ENCODE measurements at places on chromosomes 4 and X. TPM values are rescaled to one million over a fixed set of nuclear protein-coding genes. Genes with fewer than 3 reads are reported as not detected.
A peak's percentile ranks its signal among the peaks of the same experiment; 100 is the strongest.

GRCh38 chr4:121950680-121951520 is 960 bp downstream of the TRPC3 start:
- DNase-seq, result peak; percentile 35

DNA sequence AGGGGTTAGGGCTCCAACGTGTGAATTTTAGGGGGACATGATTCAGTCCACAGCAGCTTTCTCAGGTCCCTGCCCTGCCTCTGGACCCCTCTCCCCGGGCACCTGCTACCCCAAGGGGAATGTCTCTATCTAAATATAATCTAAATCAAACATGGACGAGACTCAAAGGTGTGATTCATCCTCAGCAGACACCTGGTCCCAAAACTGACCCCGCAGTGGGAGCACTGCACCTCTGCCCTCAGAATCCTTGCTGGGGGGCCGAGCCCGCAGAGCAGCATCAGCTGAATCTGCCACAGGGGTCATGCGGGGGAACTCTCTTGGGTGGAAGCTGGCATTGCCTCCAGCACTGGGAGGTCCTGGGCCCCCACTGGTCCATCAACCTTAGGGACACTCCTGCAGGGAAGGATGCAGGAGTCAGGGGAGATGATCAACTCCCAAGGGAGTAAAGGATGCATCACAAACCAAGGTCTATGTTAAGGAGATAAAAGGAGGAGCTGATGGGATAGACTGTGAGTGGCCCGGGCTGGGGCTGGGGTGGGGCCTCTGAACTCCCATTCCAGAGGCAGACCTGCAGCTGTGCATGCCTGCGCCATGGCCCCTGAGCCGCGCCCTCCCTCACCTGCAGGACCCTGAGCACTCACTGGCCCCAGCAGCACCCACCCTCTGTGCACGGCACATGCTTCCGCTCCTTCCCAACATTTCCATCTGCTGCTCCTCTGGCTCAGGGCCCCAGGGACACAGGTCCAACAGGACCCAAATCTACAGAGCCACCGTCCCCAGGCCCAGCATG is 54.0 kb downstream of the ADRA2C start:
- DNase-seq, result no peak

GRCh38 chrX:56564164-56564885 is 898 bp downstream of the UBQLN2 start:
- DNase-seq, result peak; percentile 27

GRCh38 chr4:16496501-16496900 is 270.2 kb upstream of the TAPT1 start:
- DNase-seq, result no peak

- no peak for DNase-seq
These were observed 674.3 kb upstream of the INTU start for GRCh38 chr4:126958482-126958881.

GRCh38 chrX:147848543-147849443 is 62.9 kb upstream of the FMR1 start:
- DNase-seq, result no peak

GRCh38 chr4:150297861-150298474 is 219.7 kb downstream of the DCLK2 start:
- no peak for DNase-seq

GRCh38 chr4:81550388-81550859 is 78.7 kb upstream of the RASGEF1B start:
- DNase-seq, result peak; percentile 31

DNA sequence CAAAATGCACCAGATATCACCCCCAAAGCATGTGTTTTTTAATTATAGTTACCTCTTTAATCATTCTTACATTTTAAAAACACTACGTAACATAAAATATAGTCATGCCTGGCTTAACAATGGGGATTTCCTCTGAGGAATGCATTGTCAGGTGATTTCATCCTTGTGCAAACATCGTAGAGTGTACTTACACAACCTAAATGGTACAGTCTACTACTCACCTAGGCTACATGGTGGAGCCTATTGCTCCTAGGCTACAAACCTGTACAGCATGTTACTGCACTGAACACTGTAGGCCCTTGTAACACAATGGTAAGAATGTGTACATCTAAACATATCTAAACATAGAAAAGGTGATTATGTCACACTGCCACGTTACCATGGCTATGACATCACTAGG is 208.6 kb downstream of the SPOCK3 start:
- no peak for DNase-seq

GRCh38 chrX:3699821-3700381 is 13.5 kb downstream of the PRKX start:
- no peak for DNase-seq

- no peak for DNase-seq
These were observed 4.9 kb upstream of the WDFY3 start for GRCh38 chr4:84971319-84971932.

- no peak for DNase-seq
These were observed 8.0 kb downstream of the PPARGC1A start for GRCh38 chr4:23881674-23882337.

- DNase-seq, result peak; percentile 37
These were observed 401 bp downstream of the SOWAHD start for GRCh38 chrX:119758731-119759247.

- DNase-seq, result no peak
These were observed 706.3 kb upstream of the TENM3 start for GRCh38 chr4:181536811-181537434.

- no peak for DNase-seq
These were observed 4.0 kb downstream of the MRFAP1L1 start for GRCh38 chr4:6705646-6706045.

GRCh38 chr4:67446811-67447210 is 98.5 kb downstream of the CENPC start:
- DNase-seq, result no peak

GRCh38 chr4:2812612-2813354 is 19.9 kb downstream of the SH3BP2 start:
- DNase-seq, result peak; percentile 58

GRCh38 chr4:73761856-73762255 is 21.5 kb downstream of the CXCL8 start:
- no peak for DNase-seq

- no peak for DNase-seq
These were observed 72.4 kb downstream of the COQ2 start for GRCh38 chr4:83212041-83212851.

DNA sequence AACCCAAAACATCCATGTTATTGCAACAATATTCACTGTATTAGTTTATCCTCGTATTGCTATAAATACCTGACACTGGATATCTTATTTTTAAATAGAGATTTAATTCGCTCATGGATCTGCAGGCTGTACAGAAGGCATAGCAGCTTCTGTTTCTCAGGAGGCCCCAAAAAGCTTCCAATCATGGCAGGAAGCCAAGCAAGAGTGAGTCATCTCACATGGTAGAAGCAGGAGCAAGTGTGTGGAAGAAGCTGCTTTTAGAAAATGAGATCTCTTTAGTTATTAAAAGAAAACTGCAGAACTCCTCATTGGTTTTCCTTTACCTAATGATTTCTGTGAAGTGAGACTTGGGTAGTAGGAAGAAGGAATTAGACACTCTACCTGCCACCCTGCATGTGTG is 16.4 kb downstream of the ZNF732 start:
- no peak for DNase-seq

- DNase-seq, result peak; percentile 29
These were observed 3.2 kb upstream of the PCDH19 start for GRCh38 chrX:100413229-100413628.

DNA sequence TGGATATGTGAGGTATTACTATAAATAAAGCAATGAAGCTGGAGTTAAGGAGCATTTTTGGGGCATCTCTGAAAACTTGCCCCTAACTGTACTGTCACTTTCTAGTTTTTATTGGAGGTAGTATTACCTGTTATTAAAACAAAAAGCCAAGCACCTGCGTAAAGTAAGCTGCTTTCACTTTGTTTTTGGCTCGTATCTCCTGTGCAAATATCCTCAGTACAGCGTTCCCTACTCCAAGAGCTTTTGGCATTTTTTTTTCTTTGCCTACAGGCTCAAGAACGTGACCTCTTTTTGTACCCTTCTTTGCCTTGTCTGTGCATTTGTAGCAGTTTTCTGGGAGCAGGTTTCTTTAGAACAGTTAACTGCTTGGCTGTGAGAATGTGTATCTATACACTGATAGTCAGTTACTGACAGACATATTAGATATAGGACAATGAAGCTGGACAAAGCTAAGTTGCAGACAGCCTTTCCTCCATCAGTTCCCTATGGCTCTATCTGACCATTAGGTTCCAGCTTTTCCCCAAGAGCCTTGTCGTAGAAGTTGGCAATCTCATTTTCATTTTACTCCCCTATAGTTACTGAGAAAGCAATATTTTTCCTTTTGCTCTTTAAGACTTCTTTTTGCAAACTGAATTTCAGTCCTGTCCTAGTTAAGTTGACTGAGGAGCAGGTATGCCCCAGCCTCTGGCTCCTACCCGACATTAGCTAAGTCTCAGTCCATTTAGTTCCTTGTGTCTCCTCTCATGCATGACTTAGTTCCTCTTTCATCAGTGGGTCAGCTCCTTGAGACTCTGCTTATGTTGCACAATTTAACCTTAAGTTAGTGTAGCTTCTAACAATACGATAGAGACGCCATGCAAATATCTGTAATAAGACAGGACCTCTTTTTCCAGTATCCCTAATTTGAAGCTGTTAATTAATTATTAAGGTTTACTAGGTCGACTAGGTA is 71.5 kb upstream of the HPRT1 start:
- no peak for DNase-seq

GRCh38 chr4:68997040-68997439 is 45.4 kb upstream of the UGT2A3 start:
- no peak for DNase-seq

DNA sequence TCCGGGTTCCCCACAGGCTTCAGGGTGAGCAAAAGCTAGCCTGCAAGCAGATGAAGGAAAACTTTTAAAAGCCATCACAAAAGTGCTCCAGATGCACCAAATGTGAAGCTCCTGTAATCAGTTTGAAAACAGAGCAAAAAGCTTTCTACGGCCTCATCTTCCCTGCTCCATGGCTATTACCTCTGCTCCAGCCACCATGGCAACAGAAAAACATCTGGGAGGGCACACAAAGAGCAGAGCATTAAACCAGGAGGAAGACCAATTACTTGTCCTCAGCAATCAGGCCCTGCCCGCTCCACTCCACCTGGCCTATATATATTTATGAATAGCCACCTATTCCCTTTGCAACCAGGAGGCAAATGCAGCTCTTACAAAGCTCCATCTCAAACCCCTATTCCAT is 33.6 kb downstream of the TMEM154 start:
- DNase-seq, result no peak

DNA sequence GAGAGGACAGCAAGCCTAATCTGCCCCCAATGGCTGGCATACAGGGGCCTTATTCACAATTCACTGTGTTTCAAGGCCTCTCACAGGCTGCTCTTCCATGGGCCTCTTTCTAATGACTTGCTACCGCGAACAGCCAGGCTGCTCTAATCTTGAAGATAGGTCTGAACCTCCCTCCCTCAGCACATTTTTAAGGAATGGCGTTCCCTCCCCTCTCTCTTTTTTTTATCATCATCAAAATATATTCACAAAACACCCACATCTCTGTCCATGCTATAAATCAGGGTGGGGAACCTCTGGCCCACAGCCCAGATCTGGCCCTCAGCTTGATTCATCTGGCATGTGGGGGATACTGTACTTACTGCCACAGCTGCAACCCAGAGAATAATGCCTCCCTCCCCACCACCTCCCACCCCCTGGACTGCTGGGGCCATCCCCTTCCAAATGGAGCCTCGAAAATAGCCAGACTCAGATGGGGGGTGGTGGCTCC is 76.2 kb upstream of the PLAC1 start:
- DNase-seq, result no peak

GRCh38 chr4:11069581-11070211 is 359.0 kb downstream of the HS3ST1 start:
- no peak for DNase-seq

DNA sequence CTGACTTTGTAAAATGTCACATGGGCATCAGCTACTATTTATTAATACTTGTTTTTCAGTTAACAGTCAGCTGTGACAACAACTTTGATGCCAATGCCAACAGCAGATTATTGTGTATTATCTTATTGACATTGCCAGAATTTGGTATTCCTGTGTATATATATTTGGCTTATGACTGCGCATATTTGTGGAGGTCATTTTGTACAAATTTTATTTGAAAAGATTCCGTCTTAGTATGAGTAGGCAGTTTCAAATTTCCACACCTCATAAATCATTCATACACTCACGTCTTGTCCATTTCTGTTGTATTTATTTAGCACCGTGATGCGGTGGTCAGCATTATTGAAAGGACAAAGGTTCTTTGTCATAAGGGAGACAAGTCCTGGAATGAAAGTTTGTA is 558.2 kb upstream of the NDST4 start:
- DNase-seq, result no peak

DNA sequence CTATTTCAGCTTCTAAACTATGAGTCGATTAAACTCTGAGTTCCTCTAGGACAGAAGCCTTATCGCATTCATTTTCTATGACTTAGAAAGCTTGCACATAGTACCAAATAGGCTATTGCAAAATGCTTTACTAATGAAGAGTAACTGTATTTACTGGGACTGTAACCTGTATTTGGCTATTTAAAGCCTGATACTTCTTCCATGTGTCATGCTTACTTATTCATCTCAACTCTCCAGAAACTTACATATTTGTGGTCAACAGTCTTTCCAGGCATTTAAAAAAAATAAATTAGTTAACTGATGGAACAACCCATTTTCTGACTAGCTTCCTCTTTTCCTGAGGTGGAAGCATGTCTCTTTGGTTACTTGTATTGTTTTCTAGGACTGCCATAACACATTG is 467.9 kb downstream of the PCDH11X start:
- no peak for DNase-seq

GRCh38 chrX:19862634-19863211 is 24.7 kb downstream of the SH3KBP1 start:
- no peak for DNase-seq

GRCh38 chrX:134632355-134632754 is 25.9 kb downstream of the PLAC1 start:
- no peak for DNase-seq

DNA sequence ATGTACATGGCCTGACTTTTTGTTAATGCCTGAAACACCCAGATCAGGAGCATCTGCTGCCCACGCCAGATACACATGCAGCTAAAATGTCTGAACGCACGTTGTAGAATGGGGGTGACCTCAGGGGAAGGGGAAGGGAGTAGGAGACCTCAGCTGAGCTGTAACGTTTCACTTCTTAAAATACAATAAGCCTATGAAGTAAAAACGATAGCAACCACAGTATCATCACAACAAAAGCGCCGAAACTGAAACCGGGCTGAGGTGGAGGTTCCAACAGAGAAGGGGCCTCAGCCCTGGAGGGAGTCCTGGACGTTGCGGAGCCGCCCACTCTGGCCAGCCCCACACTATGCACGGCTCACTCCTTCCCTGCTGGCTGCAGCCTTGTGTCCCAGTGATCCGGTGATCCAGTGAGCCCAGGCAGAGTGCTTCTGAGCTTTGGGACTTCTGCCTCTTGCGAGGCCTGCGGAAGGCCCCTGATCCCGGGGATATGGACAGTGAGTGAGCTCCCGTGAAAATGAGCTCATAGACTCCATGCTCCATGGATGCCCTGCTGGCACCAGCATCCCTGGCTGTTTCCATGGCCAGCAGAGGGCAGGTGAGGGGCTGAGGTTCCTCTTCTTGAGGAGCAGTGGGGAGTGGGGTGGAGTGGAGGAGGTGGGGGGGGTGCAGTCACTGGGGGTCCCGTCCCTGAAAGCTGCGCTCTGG is 52.0 kb downstream of the HMX1 start:
- no peak for DNase-seq

The SPIN2B gene
- total RNA-seq, result 7.9 TPM

The MAML3 gene
- total RNA-seq, result 2.1 TPM

The ODAM gene
- not detected for total RNA-seq

The ADGRL3 gene
- 5.1 TPM for total RNA-seq

The LPAR4 gene
- total RNA-seq, result 0.15 TPM

The PRPS1 gene
- 27.4 TPM for total RNA-seq

The YY2 gene
- total RNA-seq, result 0.57 TPM

The RPS6KA6 gene
- 0.37 TPM for total RNA-seq

The ARHGAP6 gene
- total RNA-seq, result 2.8 TPM

The IL21 gene
- not detected for total RNA-seq

The PRRG3 gene
- total RNA-seq, result 1.7 TPM

The GRIA2 gene
- not detected for total RNA-seq

The DCTD gene
- 43.8 TPM for total RNA-seq
